ENCODE measurements at places on chromosomes 11 and 22.

DNA sequence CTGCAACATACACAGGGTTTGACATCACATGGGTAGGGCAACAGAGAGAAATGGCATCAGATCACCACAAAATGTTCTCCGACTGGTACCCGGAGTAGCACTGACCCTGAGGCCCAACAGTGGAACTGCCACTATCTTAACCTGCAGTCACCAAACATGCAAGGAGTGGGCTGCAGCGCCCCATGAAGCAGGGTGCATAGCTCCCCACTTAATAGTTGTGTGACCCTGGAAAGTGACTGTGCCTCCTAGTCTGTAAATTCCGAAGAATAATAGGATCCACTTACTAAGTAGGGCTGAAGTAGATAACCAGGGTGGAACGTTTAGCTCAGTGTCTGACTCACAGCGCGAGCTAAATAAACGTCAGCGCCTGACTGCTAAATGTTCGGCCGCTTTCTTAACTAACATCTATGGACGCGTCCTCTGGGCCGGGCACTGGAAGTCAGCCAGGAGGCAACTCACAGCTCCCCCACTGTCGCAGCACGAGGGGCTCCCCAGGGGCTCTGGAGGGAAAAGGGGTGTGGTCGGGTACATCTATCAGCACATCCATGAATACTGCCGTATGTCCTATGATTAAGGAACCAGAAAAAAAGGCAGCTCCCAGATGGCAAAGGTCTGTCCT, 777 bp downstream of the LTO1 start:
- DNase-seq: peak; percentile 61

- no peak for DNase-seq
Measured at GRCh38 chr11:33344611-33345010, 87.4 kb downstream of the HIPK3 start.

GRCh38 chr11:19426011-19426755, 185.4 kb upstream of the E2F8 start:
- DNase-seq: no peak

GRCh38 chr11:34381775-34382174, 24.0 kb upstream of the ABTB2 start:
- DNase-seq: no peak

- no peak for DNase-seq
Measured at GRCh38 chr11:1589996-1590395, 4.9 kb upstream of the KRTAP5-1 start.

DNA sequence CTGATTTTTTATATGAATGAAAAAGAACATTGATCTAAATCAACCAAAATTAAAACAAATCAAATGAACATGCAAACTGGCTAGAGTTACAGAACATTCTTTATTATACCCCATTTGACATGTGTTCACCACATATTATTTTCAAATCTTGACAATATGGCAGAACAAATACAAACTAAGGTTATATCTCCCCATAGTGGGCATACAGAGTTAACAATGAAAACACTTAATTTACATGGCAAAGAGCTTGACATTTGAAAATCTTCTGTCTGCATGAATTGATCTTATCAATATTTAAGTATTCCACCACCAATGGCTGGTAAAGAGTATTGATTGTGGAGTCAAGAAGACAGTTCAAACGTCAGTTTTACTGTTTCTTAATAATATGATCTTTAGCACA, 197.9 kb upstream of the ANO3 start:
- no peak for DNase-seq

DNA sequence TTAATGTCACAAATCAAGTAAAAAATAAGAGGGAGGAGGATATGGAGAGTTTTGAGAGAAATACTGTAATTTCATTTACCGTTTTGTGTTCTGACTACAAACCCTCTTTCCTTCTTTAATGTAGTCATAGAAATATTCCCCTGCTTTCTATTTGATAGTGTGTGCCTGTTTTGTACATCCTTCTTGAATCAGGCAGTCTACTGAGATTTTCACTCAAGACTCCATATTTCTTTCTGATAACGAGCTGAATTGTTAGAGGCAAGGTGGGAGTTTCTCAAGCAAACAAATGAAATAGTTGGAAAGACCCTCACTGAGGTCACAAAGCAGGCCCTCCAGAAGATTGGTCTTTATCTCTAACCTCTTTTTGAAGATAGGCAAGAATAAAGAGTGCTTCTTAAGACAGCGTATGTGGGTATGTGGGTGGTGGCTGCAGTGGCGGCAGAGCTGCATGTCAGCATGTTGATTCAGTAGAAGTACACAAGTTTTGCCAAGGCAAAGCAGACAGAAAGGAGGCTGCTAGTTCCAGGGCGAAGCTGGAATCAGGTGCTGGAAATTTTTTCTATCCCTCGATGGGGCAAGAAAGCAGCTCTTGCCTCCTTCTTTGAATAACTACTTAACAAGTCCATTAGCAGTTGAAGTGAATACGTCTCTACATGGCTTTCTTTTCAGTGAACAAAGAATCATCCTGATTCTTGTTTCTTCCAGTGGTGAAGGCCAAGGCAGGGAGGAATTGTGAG, 164.2 kb downstream of the FAM76B start:
- DNase-seq: no peak

DNA sequence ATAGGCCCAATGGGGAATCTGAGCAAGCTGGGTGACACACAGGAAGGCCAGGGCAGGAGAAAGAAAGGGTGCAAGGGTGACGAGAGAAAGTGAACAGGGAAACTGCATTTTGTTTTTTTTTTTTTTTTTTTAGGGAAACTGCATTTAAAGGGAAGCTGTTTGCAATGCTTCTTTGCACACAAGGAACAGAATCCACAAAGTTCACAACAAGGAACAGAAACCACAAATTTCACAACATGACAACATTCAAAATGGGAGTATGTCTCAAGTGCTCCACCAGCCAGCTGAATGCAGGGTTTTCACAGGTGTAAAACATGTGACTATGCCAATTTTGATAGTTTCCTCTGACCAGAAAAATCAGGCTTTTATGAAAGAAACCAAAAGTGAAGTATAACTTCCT, 6.8 kb upstream of the PLAAT3 start:
- no peak for DNase-seq

DNA sequence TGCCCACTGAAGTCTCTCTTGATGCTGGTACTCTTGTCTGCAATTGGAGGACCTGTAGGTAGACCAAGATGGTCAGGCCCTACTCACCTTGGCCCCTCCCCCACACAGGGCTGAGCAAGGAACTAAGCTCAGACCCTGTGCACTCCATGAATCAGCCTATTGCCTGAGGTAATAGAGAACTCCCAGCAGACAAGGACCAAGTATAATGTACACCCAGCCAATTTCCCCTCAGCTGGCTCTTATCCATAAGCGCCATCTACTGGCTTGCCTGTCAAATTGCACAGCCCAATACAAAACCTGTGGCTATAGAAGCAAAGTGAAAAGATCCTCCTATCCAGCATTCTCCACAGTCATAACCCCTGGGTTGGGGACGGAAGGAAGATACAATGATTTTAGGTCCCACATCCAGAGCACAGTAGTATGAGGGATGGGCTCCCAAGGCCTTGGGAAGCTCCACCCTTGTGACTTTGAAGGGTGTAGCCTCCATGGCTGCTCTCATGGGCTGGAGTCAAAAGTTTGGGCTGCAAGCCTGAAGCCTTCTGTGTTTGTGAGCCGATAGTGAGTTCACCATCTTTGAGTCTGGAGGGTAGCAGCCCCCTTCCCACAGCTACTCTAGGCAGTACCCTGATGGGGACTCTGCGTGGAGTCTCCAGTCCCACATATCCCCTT, 56.0 kb downstream of the GLYATL2 start:
- no peak for DNase-seq

DNA sequence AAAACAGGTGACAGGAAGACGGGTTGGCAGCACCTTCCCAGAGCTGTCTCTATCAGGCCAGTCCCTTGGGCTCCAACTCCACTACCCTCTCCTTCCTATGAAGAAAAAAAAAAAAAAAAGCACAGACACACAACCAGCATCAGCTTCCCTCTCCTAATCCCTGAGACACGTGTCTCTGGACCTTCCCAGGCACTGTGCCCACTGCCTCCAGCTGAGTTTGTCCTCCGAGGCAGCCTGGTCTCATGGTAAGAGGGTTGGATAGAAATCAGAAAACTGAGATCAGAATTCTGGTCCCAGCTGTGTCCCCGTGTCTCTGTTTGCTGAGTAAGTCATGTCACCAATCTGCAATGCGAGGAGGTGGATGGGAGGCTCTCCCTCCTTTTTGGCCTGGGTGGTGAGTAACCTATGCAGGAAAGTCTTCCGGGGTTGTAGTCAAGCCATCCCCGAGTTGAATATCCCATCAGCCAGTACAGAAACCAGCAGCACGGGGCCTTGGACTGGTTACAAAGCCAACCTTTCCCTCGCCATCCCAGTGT, 193.7 kb upstream of the TBCEL start:
- DNase-seq: no peak

GRCh38 chr11:33257160-33257896, at the start of gene HIPK3:
TSS of gene HIPK3 (plus strand) at chr11:33257381.
- DNase-seq: peak; percentile 88

DNA sequence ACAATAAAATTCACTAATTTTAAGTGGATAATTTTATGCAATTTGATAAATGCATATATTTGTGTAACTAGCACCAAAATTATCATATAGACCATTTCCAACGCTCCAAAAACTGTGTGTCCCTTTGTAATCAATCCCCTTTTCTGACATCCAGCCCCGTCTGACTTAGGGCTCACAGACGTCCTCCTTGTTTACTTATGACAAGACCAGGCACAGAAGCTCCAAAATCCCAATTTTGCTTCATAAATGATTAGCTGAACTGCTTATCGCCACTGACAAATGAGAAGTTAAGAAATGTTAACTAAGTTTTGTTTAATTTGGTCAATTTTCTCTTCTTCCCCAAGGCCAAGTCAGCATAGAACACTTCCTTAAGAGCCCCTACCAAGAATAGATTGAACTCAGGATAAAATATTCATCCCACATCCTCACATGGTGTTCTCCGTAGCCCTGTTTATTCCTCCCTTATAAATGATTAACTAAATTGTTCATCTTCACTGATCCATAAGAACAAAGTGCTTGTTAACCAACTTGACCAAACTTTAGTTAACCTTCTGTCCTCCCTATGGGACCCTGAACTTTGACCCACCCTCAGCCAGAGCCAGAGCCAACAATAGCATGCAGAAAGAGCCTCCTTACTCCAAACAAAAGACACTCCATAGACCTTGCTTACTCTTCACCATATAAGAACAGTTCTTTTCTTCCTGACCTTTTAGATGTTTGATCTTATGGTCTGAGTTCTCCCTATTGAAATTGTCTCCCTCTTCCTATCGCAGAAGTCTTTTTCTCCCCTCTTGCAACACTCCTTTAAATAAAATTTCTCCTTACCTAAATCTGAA, 30.8 kb upstream of the GLYAT start:
- DNase-seq: no peak

DNA sequence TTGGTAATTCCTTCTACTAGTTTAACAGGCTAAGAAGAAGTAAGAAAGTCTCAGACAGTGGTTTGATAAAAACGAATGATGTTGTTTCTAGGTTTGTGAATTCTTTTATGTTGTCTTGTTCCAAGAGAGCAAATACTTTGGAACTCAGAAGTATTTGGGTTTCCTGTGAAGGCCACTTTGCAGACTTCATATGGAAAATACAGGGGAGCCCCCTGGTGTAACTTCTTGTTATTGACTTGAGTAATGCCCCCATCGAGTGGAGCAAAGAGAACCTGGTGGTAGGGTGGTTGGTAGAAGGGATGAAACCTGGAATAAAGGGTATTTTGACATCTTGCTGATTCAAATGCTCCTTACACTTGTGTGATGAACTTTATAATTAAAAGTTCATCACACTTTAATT, 40.0 kb upstream of the PTH start:
- no peak for DNase-seq

GRCh38 chr11:128116447-128116846, 470.9 kb downstream of the ETS1 start:
- DNase-seq: no peak

- no peak for DNase-seq
Measured at GRCh38 chr11:11963842-11964773, 44.3 kb downstream of the DKK3 start.

- no peak for DNase-seq
Measured at GRCh38 chr11:9753021-9753420, 89.1 kb downstream of the SWAP70 start.

DNA sequence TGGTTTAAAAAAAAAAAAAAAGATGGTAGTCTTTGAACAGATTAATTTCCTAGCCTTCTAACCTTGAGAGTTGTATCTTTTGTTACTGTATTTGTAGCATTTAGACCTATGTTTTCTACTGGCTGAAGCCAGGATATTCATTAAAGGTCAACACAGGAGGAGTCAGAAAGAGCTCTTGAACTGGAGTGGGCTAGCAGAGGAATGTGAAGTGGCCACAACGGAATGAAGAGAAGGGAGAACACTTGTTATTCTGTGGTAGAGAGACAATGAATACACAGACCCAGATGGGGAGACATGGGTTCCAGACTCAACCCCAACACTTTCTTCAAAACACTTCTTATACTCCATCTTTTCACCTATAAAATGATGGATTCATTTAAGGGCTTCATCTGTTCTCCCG, 88.1 kb downstream of the RELT start:
- no peak for DNase-seq

GRCh38 chr11:28539239-28540030, 431.2 kb downstream of the METTL15 start:
- no peak for DNase-seq

DNA sequence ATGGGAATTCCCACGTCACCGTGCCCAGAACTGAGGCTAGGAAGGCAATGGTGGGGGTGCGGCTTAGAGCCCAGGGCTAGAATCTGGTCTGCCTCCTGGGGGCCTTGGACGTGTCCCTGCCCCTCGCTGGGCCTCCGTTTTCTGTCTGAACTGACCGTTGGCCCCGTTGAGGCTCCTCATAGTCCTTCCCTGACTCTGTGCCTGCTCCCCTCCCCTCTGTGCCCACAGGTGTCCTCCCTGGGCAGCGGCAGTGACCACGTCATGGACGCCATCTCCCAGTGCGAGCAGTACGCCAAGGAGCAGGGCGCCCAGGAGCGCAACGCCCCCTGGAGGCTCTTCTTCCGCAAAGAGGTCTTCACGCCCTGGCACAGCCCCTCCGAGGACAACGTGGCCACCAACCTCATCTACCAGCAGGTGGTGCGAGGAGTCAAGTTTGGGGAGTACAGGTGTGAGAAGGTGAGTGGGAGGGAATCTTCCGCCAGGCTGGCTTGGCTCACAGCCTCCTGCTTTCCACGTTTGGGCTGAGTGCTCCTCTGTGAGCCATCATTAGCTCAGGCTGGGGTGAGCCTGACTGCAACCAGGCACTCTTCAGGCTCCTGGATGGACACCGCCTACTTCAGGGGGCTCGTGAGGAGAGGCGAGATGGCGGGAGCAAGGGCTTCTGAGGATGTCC, 63.9 kb downstream of the MYO7A start:
- no peak for DNase-seq

DNA sequence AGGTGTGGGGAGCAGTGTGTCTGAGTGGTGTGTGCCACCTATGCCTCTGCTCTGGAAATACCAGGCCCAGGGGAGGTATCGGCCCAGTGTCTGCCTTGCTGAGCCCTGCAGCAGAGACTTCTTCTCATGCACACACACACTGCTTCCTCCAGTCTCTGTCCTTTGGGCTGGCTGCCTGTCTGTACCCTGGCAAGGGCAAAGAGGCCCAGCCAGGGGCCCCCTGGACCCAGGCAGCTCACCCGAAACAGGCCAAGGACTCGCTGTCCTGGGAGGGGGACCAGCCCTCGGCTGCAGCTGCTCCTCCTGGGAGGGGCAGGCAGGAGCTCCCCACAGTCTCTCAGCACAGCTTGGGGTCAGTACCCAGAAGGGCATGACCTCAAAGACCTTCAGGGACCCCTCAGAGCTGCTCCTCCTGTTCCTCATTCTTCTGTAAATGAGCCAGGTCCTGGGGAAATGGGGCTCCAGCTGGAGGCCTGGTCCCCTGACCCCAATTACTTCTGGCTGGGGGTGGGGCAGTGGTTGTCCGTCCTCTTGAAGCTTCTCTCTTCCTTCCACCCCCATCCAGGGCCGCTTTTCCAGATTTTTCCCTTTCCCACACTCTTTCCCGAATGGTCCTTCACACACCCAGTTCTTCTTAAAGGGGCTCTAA, 24.5 kb upstream of the ALX4 start:
- DNase-seq: no peak

All from left cardiac atrium (tissue), 4 donors.